Stimulated activated CD4-positive, alpha-beta T cell treated with anti-CD3 and anti-CD28 coated beads, Interleukin-1b, Interleukin-23, amount 100 ng/mL, for 1 hour (primary cell): ENCODE measurements at places on chromosomes 3 and 15.

DNA sequence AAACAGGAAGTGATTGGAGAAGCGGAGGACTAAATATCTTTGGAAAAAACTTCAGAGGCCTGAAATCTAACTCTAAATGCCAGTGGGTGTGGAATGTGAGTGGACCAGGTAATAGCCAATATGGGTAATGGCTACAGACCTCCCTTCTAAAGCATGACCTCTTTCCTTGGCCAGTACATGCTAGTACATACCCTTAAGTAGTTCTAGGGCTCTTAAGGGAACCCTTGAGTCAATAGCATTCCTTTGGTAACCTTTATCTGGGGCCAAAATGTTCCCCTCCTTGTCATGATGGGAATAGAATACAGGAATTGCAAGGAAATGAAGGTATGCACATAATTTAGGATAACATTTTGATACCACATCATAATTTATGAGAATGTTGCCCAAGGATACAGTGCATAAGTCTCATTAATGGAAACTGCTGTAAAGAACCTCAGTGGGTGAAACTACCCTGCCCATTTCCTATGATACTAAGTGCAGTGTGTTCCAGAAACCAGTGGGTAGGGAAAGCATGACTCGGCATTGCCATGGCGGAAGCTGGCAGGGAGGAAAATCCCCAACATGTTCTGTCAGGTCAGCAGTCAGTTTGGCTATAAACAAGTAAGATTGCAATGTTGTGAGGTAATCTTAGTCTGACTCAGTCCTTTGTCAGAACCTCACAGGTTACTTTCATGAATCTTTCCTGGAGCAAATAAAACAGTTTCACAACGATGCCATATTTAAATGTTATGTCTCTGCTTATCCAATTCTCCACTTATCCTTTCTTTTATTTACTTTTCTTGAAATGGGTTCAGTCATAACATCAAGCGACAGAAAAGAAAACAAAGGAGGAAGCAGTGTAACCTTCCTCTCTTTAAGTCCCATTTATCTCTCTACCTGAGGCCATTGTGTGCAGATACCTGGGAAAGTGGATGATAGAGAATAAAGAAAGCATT, 23.5 kb upstream of the RAP2B start:
- DNase-seq = no peak

DNA sequence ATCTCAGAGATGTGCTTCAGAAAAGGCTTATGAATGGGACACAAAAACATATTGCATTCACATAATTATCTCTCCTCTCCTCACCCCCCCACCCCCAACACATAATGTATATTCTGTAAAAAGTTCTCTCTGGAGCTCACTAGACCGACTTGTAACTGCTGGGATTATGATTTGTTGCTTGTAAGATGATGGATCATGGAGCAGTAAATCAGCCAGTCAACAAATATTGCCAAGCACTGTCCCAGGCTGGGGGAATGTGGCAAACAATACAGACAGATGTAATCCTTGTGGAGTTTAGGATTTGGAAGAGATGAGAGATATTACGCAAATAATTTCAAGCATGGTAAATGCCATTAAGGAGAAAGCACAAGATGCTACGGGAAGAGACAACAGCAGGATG, 114.8 kb downstream of the PEX5L start:
- DNase-seq = no peak

DNA sequence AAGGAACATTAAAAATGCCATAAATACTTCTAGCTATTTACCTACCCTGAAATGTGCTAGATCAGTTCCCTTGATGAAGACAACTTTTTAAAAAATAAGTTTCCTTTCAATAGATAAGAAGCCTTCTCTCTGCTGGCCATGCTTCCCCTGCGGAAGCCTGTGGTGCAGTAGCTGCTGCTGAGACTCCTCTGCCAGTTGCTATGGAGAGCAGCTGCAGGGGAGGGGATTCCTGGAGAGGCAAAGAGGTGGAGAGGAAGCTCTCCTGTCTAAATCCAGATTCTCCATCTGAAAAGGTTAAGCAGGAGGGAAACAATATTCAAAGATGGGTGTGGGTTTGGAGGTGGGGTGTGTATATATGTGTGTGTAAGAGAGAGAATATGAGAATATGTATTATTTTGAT, 69.8 kb upstream of the BFSP2 start:
- no peak for DNase-seq

- DNase-seq = no peak
These were observed 359.3 kb downstream of the IGSF11 start for GRCh38 chr3:118675305-118675704.

DNA sequence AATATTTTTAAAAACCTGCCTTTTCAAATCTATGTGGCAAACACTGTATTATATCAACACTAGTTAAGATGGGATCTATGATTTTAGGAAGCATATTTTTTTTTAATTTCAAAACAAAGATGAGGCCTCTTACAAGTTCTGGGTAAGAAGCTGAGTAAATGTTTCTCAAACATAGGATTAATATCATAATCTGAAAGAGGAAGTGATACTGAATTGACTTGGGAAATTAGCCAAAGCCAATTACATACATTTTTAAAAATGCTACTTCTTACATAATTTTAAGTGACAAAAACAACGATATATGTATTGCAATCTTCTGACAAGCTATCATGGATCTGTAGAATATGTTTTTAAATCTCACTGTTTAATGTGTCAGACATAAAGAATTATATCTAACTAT, 135.1 kb upstream of the UBP1 start:
- no peak for DNase-seq

DNA sequence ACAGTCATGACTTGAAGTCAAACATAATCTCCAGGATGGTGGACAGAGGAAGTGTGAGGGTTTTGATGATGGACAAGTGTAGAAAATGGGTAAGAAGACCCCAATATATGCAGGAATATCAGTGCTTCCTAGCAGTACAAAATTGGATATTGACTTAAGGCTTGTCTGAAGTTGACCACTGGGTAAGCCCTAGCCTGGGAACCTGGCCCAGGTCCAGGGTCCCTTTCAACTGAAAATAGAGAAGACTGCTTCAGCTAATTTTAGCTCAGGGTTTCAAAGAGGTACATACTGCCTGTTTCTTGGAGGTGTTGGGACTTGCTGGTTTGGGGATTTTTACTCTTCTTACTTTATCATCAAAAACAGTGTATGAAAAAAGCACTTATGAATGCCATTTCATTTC, 4.7 kb downstream of the NR1D2 start:
- DNase-seq = no peak

DNA sequence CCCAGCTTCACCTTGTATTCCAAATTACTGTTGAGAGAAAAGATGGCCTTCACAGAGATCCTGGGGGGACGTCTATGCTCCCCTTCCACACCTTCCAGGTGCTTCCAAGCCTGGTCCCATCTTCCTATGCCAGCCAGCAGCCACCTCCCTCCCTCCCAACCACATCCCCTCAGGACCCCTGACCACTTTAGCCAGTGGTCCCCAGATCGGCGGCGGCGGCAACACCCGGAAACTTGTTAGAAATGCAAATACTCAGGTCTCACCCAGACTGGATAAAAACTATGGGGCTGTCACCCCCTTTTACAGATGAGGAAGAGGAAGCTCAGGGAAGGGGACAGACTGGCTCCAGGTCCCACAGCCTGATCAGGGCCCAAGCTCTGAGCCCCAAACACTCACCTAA, 38.0 kb upstream of the PRSS50 start:
- DNase-seq = no peak

DNA sequence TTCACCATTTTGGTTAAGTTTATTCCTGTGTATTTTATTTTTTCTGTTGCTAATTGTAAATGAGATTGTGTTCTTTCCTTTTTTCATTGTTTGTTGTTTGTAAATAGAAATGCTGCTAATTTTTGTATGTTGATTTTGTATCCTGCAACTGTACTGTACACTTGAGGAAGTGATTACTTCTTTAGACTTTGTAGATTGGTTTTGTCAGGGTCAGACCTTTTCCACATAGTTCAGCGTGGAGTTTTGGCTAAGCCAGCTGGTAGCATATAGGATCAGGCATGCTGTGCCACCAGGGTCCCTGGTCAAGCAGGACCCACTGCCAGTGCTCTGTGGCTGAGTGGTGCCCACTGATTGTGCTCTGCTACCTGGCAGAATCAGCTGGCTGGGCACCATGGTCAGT, 80.1 kb downstream of the CD200 start:
- DNase-seq = no peak

DNA sequence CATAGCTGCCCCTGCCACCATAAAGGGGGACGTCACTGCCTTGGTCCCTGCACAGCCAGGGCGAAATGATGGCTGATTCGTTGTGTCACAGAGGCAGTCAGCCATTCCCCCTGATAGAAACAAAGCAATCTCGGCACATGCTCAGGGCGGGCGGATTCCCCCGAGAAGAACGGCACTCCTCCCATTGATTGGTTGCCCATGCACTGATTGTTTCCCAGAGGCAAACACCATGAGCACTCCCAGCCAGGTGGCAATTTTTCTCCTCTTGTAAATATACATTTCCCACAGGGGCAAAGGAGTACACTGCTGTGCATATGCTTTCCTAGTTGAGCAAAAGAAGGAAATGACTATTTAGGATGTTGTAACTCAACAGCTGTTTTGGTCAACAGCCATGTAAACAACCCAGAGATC, 56.5 kb downstream of the KY start:
- no peak for DNase-seq

- DNase-seq = no peak
These were observed 210.2 kb downstream of the THSD4 start for GRCh38 chr15:71325481-71325880.

DNA sequence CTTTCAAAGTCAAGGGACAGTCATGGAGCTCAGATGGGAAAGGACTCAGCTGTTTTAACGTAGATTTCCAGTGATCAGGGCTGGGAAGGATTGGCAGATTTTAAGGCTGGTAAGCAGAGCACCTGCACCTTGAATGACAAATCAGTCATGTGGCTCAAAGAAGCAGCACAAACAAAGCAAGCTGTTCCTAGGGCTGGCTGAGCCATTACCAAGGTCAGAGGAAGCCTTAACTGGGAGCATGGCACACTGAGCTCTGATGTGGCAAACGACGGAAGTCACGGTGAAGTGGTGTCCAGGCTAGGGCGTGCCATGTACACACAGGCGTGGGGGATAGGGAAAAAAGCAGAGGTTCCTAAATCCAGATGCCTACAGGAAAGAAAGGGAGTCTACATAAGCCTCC, 84.6 kb upstream of the PFN2 start:
- DNase-seq = no peak

GRCh38 chr15:60396560-60396957, 1.2 kb downstream of the ANXA2 start:
- no peak for DNase-seq

- DNase-seq = no peak
These were observed 462.1 kb downstream of the C3orf38 start for GRCh38 chr3:88611826-88612326.

DNA sequence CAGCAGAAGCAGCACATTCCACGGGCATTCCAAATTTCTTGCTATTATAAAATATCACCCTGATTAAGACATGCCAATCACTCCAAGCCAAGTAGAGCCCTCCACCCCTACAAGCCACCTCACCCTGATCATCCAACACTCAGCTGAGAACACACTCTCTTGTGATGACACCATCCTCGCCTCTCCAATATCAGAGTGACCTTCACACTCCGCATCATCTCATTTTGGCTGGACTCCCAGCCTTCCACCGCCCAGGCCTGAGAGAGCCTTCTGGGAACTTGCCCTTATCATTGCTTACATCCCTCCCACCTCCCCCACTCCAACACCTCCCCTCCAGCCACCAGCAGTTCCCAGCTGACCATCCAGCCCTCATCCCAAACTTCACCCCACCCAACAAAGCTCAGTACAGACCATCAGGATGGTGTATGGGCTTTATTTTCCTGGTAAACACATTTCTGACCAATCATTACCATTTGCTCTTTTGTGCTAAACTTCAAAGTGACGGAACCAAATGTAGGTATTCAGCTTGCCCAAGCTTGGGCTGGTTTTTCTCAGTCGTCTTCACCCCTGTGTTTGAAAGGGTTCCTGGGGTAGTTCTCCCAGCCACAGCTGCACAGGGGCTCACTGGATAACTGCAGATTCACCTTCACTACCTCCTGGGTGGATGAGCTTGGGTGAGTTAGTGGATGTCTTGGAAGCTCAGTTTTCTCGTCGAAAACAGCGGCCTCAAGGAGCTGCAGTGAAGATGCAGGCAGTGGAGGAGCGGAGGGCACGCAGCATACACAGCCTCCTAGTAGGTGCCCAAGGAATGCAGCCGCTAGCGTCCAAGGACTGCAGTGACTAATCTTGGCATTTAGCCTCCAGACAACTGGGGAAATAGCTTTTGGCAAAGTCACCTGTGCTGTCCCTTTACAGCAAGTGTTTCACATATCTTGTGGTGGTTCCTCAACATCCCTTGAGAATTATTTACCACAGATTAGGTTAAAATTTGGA, 115.1 kb downstream of the LIPC start:
- no peak for DNase-seq

DNA sequence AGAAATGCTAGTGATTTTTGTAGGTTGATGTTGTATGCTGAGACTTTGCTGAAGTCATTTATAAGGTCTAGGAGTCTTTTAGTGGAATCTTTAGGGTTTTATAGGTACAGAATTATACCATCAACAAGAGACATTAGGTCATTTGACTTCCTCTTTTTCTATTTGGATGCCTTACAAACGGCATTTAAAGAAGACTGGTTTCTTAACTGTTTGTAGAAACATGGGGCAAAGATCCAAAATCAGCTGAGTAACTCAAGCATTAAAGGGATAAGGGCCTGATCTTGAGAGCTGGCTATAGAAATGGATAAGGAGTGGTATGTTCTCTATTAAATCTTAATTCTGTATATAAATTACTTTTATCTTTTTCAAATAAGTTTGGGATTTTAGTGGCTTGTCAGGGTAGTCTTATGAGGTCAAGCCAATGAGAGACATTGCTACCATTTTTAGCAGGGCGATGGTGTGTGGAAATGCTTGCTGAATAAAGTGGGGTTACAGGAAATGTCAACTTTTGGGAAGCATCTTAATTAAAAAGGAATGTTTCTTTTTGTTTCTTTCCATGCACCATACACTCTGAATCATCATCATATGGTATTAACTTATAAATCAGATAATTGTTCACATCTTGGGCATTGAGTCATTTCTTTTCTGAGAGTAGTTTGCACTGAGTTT, 197.7 kb upstream of the GBE1 start:
- no peak for DNase-seq

- no peak for DNase-seq
These were observed 215.2 kb upstream of the PRICKLE2 start for GRCh38 chr3:64440498-64440897.

- no peak for DNase-seq
These were observed 181.7 kb downstream of the TPRG1 start for GRCh38 chr3:189353318-189353965.

- DNase-seq = no peak
These were observed 1.4 kb downstream of the FURIN start for GRCh38 chr15:90869601-90870353.

- no peak for DNase-seq
These were observed 3.9 kb upstream of the NR2E3 start for GRCh38 chr15:71806452-71806931.

GRCh38 chr15:65222891-65223290, 11.6 kb upstream of the CILP start:
- no peak for DNase-seq
